Stimulated activated CD4-positive, alpha-beta T cell treated with anti-CD3 and anti-CD28 coated beads, Interleukin-1b, Interleukin-23, amount 100 ng/mL, for 48 hours (primary cell): ENCODE measurements at places on chromosomes 2 and 18.
A peak's percentile ranks its signal among the peaks of the same experiment; 100 is the strongest.

DNA sequence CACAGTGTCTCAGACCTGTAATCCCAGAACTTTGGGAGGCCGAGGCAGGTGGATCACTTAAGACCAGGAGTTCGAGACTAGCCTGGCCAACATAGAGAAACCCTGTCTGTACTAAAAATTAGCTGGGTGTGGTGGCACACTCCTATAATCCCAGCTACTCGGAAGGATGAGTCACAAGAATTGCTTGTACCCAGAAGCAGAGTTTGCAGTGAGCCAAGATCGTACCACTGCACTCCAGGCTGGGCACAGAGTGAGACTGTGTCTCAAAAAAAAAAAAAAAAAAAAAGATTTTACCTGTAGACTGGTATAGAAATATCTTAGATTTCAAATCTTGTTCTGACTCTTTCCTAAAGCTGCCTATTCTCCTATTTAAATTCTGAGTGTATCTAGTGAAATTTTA, 7.2 kb upstream of the KLHL29 start:
- DNase-seq = no peak

GRCh38 chr2:118883792-118884191, 36.3 kb upstream of the EN1 start:
- no peak for DNase-seq

DNA sequence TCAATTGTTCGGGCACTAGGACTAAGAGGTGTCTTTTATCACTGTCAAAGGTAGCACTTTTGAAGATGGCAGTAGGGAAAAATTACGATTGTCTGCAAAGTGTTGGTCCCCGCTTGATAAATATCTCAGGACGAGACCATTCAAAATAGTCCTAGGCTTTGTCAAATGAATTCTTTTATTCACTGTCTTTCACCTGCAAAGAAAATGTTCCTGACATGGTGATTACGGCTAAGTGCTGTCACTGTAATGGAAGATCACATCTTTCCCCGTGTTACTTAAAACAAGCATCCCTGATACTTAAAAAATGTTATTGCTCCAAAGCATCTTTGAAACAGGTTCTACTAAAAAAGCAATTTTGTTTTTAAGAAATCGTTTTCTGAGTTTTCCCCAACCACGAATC, 71.7 kb downstream of the KCTD1 start:
- no peak for DNase-seq

GRCh38 chr2:111712940-111713515, 171.0 kb downstream of the ANAPC1 start:
- DNase-seq = no peak

DNA sequence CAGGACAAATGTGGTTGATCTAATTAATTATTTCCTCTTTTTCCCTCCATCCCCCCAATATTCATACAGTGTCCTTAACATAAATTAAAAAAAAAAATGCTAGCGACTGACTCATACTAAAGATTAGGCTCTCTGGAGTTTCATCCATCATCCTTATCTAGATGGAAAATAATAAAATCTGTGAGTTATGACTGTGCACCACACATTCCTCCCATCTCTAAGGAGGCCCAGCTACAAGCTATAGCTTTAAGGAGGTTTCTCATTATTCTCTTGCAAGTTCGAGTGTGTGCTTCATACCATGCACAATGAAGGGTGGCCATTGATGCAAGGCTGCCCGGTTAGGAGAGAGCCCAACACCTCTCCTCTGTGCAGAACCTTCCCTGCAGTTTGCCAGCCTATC, 77.3 kb downstream of the XDH start:
- no peak for DNase-seq

DNA sequence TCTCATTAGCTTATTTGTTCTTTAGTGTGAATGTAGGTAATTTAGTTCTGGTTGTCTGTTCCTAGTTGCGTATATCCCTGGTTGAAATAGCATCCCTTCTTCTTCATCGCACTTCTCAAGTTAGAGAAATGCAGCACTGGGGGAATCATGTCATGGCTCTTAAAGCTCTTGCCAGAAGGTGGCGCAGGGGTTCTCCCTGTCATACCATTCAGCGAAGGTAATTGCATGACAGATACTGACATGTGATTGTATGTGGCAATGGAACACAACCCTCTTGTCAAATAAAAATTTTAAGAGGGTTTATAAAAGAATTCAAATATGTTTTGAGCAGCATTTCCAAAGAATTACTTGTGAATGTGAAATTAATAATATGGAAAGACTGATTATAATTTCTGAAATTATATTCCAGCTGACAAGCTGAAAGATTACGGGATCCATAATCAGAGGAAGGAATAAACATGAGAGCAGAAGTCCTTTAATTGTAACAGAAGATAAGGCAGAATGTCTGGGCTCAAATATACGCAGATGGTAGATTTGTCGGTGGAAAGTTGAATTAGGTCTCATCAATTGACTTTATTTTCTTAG, 411.7 kb downstream of the DSEL start:
- DNase-seq = peak; percentile 26

DNA sequence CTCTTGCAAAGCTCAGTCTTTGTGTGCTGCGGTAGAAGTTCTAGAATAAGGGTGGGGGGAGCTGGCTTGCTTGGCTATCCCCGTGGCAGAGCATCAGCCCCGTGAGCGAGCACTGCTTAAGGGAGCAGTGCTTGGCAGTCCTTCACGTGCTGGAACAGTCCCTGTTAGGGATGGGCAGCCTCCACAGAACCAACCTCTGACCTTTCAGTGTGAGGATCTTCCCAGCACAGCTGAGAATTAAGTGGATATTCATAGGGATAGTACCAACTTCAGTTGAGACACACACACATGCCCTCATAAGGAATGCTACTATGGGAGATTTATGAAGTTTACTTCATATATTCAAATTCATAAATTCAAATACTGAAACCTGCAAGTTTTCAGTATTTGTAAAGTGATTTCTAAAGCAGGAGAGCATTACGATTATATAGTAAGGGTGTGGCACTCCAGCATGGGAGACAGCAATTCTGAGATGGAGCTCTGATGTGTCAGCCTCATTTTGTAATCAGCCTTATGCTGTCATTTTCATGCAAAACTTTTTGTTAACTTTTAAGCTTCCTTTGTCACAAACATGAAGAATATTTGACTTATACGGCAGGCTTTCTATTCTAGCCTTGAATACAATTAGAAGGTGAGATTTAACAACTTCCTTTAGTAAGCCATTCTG, 39.5 kb downstream of the ATP9B start:
- DNase-seq = no peak

DNA sequence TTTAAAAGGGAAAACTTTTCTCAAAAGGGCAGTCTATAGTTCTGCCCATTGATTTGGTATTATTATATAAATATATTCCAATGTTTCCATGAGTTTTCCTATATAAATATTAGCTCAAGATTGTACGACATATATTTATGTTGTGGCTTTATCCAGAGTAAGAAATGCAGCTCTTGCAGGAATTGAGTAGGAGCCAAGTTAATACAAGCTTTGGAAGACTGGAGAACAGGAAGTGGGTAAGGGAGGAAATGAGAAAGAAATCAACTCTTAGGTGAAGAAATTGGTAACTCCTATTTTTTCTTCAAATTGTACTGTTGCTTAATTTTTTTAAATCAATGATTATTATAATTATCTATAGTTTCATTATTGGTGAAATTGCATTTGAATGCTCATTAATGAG, 105.4 kb upstream of the FAM117B start:
- DNase-seq = no peak

- DNase-seq = peak; percentile 62
These were observed 9.3 kb downstream of the IL1R2 start for GRCh38 chr2:102000813-102001766.

DNA sequence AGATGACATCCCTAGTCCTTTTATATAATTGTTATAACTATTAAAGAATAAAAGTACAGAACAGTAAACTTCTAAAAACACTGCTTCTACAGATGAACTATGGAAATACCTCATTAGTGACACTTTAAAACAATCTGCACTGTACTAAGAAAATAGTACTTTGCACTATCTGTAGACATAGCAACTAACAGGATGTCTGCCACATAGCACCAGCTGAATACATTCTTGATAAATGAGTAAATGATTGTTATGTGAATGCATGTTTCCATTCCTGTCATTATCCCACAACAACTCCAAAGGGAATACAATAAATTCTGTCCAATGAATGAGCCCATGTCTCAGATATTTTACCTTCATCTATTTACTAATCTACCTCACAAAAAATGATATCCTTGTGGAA, 115.3 kb upstream of the SLC35G4 start:
- no peak for DNase-seq

DNA sequence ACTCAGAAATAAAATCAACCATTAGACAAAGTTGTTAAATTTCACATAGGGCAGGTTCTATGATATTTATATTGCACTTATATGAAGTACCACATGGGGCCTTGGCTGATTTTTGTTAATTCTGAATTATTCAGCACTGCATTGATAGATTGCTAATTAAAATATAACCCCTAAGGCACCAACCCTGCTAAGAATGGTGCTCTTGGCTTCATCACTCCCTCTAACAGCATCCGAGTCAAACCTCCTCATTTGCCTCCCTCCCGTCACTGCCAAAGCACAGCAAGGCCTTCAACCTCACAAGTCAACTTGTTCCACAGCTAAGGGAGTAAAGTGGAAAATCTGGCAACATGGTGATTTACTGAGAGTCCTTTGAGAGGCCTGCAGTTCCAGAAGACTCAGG, 27.0 kb downstream of the MYO5B start:
- DNase-seq = no peak

DNA sequence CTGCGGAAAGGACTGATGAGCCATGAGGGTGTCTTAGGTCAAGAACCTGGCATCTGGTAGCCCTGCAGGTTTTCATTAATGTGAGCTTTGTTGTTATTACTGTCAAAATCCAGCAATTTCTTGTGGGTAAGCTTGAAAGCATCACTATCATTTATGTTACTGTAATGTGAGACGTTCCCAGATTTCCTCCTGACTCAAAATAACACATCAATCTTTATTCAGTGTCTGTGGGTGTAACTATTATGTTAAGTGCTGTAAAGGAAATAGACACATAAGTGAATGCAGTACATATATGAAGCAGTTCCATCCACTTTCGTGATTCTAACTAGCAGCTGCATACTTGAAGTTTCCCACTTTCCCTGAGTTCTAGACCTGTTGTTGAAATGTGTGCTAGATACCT, 89.8 kb downstream of the FHOD3 start:
- no peak for DNase-seq

DNA sequence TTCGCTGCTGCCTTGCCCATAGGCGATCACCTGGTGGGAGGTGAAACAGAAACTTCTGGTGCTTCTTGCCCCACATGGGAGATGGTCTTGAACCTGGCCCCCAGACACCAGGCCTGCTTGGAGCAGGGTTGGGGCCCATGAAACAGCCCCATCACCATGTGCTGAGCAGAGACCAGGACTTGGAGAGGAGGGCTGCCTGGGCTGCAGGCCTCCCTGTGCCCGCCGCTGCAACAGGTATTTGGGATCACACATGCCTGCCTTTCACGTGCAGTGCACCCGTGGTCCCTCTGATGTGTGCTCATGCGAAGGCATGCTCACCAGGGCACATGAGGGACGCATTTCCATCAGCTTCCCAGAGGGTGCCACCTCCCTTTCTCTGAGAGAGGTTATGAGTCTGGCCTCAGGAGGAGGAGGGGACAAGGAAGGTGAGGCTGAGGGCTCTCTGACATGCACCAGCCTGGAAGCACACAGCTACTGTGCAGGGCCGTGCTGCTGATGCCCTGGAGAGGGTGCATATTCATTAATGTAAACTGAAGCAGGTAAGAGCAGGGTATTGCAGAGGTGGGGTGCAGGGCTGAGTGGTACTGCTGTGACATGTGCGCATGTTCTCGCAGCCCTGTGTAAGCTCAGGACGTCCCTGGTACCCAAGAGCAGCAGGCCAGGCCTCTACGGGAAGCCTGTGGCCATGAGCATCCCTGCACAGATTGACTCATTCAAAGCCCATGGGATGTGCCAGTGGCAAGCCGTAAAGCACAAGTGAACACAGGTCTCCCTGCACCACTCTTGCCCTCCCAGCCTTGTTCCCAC, 4.2 kb upstream of the OXER1 start:
- no peak for DNase-seq

GRCh38 chr18:54109131-54109683, 115.3 kb downstream of the MBD2 start:
- DNase-seq = no peak

DNA sequence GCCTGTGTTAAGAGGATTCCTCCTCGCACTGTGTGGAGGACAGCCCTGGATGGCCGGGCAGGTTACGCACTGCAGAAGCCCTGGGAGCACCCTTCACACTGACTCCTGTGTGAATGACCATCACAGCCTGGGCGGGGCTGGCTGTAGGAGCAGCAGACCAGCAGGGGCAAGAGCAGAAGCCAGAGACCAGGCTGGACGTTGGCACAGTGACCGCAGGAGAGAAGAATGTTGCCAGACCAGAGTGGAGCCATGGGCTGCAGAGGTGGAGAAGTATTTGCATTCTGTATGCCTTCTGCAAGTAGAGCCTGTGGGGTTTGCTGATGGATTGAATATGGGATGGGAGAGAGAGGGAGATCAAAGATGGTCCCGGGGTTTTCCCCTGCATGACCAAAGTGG, 23.1 kb downstream of the LRRFIP1 start:
- no peak for DNase-seq

DNA sequence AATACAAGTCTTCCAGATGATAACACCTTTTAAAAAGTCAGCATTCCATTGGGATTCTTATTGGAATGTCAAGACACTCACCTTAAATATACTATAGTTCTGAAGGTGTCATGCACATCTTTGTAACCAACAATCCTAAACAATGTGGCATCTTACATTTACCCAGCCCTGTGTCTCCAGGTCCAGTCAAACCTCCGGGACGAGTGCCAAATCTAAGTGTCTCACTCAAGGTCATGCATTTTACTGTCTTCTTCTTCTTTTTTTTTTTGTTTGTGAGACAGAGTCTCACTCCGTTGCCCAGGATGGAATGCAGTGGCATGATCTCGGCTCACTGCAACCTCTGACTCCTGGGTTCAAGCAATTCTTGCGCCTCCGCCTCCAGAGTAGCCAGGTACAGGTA, 206.9 kb upstream of the FAM98A start:
- DNase-seq = no peak

- DNase-seq = no peak
These were observed 64.7 kb downstream of the CDH7 start for GRCh38 chr18:65815506-65815905.
